ENCODE measurements at places on chromosomes 6 and 20.
A peak's percentile ranks its signal among the peaks of the same experiment; 100 is the strongest.

DNA sequence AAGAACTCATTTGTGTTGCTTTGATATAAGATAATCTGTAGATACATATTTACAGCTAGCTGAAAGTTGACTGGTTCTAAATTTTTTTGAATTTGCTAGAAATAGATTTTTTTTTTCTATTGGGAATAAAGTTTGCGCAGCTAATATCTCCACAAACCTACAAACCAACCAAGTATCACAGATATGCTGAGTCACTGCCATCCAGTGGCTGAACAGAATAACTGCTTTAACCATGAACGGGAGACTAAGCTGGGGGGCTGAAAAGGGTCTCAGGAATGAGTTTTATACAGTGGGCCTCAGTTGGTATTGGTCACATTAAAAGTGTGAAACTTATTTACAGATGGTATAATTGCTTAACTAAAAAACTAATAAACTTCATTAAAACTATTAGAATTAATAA lies 326.7 kb upstream of the CNR1 start:
- no peak for DNase-seq

- DNase-seq = no peak
These were observed 69.1 kb upstream of the HIVEP1 start for GRCh38 chr6:11943060-11943459.

- DNase-seq = no peak
These were observed 142.3 kb downstream of the TFAP2A start for GRCh38 chr6:10272591-10272990.

DNA sequence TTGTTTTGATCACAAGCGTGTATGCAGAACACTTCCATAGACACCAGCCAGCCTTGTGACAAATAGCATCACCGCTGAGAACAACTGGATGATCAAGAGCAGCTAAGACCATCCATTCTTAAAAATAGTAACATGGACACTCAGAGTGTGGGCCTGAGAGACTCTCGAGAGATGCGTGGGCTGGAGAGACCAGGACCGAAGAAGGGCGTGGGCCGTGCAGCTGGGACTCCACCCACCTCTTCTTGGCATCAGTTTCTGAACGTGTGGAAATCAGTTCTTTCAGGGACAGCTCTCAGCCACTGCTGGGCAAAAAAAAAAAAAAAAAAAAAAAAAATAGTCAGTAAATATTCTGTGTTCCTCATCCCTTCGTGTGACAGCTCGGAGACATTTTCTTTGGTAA lies 314.5 kb upstream of the CDH4 start:
- no peak for DNase-seq

DNA sequence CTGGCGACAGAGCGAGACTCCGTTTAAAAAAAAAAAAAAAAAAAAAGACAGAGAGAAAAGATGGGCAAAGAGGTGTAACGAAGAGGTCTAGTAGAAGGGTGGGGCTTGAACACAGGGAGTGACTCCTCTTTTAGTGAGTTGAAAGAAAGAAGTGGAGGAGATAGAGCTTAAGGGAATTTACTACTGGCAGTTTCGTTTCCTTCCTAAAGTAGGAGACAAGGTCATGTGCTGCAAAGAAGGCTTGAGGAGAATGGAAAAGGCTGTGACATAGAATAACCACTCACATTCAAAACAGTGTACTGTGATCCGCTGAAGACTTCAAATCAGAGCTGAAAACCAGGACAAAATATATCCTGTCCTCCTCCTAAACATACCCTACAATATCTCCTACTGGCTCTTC lies 63.8 kb upstream of the EIF2S2 start:
- no peak for DNase-seq

GRCh38 chr20:6466075-6466810 lies 301.2 kb upstream of the BMP2 start:
- DNase-seq = no peak

DNA sequence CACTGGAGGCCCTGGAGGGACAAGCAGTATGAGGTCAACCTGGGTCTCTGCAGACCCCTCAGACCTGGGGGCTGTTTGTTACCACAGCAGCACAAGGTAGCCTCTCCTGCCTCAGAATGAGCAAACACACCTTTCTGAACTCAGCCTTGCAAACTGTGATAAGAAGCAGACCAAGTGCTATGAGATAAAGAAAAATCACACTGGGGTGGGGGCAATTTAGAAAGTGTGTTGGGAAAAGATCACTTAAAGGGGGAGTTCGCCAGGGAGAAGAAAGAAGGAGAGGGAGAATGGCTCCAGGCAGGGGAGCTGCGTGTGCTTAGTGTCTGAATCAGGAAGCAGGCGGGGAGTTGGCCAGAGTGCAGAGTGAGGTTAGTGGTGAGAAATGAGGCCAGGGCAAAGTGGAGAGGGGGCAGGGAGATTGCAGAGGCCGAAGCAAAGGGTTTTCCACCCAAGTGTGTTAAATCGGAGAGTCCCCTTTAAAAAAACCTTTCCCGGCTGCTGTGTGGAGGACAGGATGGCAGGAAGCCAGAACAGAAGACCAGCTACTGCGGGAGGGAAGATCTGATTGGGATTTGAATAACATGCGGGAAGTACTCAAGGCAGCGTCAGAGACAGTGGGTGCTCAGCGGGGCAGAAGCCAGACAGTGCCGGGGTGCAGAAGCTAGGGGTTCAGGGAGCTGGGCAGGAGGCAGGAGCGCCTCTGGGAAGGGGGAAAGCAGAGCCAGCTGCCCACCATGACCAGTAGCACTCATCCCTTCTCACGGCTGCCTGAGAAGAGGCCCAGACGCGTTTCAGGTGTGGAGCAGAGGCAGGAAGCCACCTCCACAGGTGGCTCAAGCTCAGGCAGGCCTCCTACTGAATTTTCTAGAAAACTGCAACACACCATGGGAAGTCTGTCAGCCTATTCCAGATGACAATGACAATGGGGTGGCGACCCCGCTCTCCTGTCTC lies 9.0 kb downstream of the ADA start:
- peak; percentile 52 for DNase-seq

DNA sequence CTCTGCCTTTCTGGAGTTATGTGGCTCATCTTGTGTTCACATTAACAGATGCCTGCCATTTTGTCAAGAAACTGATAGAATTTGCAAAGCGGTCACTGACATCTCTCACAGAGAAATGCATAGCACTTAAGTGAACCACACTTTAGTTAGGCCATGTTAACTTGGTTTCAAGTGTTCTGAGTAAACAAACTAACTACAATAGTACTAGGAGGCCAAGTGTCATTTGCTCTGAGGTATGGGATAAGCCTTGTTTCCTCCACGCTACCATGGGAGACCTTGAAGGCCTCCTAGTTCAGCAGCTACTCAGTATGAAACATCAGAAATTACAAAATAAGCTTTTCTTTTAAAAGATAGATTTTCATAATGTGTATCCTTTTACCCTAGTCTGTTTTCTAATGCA lies 143.5 kb upstream of the MARCKS start:
- no peak for DNase-seq

- DNase-seq = no peak
These were observed 280.2 kb downstream of the CDKAL1 start for GRCh38 chr6:20814494-20814893.

DNA sequence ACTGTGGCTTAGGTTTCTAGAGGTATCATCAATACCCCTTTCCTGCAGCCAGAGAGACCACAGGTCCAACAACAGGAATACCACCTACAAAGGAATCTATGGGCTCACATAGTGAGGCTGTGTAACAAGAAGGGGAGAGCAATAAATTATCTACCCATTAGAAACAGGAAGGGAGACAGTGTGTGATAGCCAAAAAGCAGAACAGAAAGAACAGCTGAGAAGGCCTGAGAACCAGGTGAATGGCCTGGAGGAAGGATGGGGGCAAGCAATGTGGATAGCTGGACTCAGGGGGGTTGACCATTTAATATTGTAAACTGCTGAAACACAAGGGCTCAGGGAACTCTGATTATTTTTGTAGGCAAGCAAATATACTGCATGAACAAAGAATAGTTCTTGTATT lies 628.2 kb downstream of the COL12A1 start:
- DNase-seq = no peak

GRCh38 chr6:87391334-87391733 lies 16.4 kb upstream of the CFAP206 start:
- DNase-seq = no peak

DNA sequence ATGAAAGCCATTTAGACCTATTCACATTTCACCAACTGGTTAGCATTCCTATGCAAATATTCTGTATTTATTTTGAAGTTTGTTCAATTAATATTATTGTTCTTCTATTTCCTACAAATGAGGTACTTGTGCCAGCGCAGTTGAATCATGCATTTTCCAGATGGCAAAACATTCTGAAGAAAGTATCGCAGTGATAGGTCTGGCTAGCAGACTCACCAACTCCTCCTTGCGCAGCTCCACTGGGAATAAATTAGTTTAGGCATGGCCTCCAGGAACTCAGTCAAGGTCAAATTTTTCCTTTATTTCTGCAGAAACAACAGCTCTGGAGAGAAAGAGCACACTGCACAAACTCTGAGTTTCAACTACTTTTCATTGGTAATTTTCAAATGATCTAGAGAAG lies 437.7 kb downstream of the COL12A1 start:
- DNase-seq = no peak
